Right hindlimb (tissue), 1 donor: ENCODE measurements at places on chromosomes 5 and 9.

GRCh38 chr5:97377582-97377981 lies 194.5 kb upstream of the RIOK2 start:
- no peak for DNase-seq

DNA sequence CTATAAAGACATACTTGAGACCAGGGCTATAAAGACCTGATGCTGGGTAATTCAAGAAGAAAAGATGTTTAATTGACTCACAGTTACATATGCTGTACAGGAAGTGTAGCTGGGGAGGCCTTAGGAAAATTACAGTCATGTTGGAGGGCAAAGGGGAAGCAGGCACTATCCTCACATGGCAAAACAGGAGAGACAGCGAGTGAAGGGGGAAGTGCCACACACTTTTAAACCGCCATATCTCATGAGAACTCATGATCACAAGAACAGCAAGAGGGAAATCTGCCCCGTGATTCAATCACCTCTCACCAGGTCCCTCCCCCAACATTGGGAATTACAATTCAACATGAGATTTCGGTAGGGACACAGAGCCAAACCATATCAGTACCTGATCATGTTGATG lies 89.9 kb upstream of the ADAMTSL1 start:
- DNase-seq: no peak

GRCh38 chr9:127974769-127975261 lies 6.0 kb downstream of the EEIG1 start:
- peak; percentile 33 for DNase-seq

DNA sequence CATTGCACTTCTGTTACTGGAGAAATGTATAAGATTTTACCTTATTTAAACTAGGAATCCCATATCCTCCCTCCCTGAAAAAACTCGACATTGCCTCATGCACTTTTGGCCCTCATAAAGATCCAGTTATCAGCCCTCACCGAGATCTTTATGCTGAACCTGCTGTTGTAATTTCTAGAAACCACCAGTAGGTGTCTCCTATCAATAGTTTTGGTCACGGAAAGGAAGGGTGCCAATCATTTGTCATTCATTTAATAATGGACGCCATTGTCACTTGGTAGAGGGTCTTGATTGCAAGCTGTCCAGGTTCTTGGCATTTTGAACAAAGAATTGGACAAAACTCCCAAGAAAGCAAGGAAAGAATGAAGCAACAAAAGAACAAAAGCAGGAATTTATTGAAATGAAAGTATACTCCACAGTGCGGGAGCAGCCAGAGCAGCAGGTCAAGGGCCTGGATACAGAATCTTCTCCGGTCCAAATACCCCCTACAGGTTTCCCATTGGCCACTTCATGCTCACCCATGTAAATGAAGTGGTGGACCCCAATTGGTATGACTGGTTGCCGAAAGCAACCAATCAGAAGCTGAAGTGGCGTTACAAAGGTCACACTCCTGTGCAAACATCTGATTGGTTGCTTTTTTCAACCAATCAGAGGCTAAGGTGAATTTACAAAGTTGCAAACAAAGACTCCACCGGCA lies 524.3 kb downstream of the PSAT1 start:
- no peak for DNase-seq

GRCh38 chr9:107759823-107760166 lies 270.2 kb upstream of the KLF4 start:
- DNase-seq: no peak

DNA sequence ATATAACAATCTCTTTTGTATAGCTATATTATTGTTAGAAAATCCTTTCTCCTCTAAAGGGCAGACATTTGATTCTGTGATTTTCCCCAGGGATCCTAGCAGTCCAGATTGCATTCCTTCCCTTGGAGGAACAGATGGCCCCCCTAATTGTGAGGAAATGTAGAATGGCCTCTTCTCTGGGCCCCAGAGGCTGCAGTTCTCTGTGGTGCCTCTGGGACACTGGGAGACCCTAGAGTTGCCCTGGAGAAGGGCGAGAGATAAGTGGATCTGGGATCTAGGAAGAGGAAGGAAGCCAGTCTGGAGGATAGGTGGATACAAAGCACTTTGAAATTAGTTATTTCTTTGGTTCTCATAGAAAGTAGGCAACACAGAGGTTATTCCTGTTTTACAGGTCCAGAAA lies 1.9 kb upstream of the HINT2 start:
- DNase-seq: no peak

DNA sequence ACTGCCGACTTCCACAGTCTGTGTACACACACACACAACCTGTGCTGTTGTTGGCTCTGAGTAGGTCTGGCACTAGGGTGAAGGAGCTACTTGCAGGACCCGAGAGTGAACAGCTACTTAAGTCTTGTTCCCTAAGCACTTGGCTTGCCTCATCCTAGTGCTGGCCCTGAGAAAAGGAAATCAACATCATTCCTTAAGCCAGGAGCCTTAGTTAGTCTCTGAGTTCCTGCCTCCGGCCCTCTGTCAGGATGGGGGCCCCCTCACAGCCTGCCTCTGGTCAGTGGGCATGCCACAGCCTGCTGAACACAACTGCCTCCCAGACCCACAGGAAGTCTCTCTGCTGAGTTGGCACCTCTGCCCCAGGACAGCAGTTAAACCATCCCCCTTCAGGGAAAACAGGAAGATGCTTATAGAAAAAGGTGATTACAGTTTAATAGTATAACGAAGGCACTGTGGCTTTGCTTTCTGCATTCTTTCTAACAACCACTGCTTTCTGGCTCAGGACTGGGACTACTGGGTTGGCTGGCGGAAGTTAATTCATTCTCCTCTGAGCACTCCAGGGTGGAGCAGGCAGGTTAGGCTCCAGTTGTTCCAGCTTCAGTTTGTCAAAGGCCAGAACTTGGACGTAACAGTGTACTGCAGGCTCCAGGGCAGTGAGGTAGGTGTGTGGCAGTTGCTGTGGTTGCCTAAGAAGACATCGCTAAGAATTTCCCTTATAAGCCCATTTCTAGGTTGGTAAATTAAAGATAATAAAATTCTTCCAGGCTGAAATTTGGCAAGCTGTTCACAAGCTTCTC lies 2.8 kb downstream of the MAMDC2 start:
- DNase-seq: peak; percentile 46

DNA sequence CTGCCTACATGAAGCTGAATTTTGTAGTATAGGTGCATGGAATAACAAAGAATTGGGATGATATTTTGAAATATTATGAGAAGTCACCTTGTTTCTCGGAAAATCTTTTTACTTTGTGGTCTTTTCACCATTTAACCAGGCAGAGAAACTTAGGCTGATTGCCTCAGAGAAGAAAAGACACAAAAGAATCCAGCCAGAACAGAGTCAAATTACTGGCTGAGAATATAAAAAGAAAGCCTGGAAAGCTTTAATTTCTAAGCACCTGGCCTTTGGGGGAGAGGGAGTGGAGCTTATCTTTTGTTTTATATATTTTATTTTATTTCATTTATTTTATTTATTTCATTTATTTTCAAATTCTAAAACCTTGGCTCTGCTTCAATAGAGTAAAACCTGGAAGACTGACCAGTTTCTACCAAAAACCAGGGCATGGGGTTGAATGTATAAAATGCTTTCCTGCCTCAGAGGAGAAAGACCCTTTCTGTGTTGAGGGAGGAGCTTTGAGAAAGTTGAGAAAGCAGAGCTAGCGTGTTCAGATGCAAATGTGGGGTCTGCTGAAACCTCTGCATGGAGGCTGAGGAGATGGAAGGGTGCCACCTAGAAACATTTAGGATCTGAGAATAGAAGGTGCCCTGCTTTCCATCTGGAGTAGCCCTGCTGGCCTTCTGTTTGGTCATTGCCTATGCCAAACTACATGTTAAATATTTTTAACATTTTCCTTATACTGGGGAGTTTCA lies 81.6 kb downstream of the NREP start:
- DNase-seq: no peak

GRCh38 chr5:131169810-131170539 lies 769 bp upstream of the LYRM7 start:
- no peak for DNase-seq

GRCh38 chr5:122944051-122944450 lies 92.5 kb downstream of the PPIC start:
- no peak for DNase-seq

DNA sequence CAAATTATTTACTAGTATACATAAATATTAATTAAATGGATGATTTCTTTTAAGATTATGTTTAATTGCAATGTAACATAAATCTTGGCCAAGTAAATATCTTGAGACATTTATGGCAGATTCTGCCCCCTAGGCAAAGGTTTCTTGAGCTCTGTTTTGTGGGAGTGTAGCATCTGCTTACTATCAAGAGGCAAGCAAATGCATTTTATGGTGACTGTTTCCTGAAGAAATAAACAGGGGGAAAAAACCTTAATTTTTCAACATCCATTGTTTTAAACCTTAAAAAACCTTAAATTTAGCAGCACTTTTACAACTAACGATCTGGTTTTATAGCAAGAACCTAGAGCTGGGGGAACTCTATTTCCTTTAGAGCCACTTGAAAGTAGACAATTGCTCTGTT lies 25.7 kb upstream of the FREM1 start:
- DNase-seq: no peak

DNA sequence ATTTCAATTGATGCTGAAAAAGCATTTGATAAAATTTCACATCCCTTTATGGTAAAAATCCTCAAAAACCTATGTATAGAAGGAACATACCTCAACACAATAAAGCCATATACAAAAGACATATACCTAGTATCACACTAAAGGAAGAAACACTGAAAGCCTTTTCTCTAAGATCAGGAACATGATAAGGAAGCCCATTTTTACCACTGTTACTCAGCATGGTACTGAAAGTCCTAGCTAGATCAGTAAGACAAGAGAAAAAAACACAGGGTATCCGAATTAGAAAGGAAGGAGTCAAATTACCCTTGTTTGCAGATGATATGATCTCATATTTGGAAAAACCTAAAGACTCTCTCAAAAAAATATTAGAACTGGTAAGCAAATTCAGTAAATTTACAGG lies 350.2 kb upstream of the PDE4D start:
- no peak for DNase-seq

DNA sequence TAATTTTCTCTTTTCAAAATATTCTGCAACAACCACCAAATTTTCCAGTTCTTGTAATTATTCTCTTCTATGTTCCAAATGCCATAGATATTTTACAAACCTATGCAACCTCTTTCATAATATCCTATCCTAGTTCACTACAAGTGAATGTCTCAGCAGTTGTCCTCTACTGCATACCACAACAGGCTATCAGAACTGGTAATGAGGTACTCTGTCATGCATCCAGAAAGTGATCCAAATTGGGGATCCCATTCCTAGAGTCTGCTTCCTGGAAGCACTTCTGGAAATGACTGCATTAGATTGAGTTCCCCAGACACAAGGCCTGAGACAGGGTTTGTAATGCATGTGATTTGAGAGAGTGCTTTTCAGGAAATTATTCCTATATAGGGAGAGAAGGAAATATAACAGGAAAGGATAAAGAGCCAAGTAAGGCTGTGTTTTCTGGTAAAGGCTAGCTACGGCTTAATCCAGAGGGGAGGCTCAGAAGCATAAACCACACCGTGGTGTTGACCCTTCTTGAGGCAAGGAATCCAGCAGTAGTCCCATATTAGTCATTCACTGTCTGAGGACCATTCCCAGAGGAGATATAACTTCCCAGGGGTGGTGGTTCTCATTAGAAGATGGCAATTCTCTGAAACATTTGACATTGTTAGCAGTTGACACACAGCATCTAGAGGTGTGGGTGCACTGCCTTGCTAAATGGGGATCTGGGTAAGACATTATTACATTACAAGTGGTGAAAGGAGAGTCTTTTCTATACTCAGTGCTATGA lies 80.3 kb upstream of the FST start:
- no peak for DNase-seq

- DNase-seq: no peak
Measured at GRCh38 chr5:90342576-90342975, 67.0 kb downstream of the CETN3 start.

DNA sequence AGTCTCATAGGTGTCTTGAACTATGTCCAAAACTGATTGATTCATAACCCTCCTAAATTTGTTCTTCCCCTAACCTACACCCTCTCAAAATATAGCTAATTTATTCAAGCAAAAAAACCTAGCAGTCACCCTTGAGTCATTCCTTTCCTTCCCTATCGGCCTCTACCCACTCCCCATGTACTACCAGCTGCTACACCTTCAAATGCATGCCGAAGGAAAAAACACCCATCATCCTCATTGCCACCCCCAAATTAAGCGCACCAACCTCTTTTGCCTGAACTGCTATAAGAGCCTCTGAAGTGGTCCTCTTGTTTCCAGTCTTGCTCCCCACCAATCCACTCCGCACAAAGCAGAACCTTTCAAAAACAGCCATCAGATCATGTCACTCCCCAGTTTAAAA lies 12.6 kb downstream of the LIFR start:
- no peak for DNase-seq
